Stomach (tissue), 19 donors: ENCODE measurements at places on chromosomes 16 and 17. TPM values are rescaled to one million over a fixed set of nuclear protein-coding genes. Genes with fewer than 3 reads are reported as not detected.
A peak's percentile ranks its signal among the peaks of the same experiment; 100 is the strongest.

- DNase-seq = no peak
Observed at GRCh38 chr16:69057400-69058378, 47.8 kb upstream of the HAS3 start.

DNA sequence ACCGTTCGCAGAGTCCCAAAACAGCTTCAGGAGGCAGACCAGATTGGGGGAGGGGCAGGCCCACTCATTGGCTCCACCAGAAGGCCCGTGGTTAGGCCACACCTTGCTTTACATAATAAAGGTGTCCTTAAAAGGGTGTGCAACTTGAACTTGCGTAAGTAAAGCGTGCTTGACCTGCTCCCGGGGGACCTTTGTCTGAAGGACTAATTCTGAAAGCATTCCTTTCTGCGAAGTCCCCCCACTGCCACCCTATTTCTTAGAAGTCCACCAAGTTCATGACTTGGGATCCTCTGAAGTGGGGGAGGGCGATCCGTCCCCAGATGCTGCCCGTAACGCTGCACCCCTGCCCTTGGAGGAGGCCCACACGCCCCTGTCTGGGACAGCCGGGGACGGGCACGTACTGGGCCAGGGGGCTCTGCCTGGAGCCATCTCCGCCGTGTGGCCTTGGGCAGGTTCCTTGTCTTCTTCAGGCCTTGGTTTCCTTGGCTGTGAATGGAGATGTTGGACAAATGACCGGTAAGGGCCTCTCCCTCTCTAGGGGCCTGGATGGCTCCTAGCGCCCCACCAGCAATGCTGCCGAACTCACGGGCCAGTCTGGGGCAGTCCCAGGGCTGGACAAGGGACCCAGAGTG, 823 bp upstream of the ZNF469 start:
- peak; percentile 41 for DNase-seq

- DNase-seq = no peak
Observed at GRCh38 chr17:79597040-79597439, 13.8 kb downstream of the RBFOX3 start.

Gene OTOP3
- total RNA-seq = not detected

Gene CTRB1
- total RNA-seq = not detected

Gene GPR179
- 0.18 TPM for total RNA-seq

Gene AANAT
- total RNA-seq = not detected

GRCh38 chr17:73936908-73937627, 266.4 kb upstream of the RPL38 start:
- no peak for DNase-seq

GRCh38 chr17:40314584-40314956, 5.6 kb downstream of the RARA start:
- DNase-seq = peak; percentile 95

Gene ZNF597
- total RNA-seq = not detected

DNA sequence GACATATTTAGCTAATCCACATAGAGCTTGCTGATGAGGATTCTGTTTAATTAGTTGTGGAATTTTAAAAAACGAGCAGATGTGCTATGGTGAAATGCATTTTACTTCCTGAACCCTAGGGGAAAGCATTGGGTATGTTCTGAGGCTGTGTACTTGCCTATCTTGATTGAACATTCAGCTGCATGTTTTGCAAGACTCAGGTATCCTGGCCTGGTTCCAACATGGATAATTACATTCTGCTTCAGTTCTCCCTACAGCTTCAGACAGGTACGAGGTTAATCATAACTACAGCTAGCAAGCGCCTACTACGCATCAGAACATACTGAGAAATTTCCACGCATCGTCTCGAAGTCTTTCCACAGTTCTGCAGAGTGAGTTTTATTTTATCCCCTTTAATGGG, 77.0 kb downstream of the HS3ST2 start:
- no peak for DNase-seq

GRCh38 chr17:18235743-18236256, 10.4 kb downstream of the LLGL1 start:
- no peak for DNase-seq

GRCh38 chr17:73657473-73658116, 13.3 kb upstream of the SDK2 start:
- peak; percentile 72 for DNase-seq

GRCh38 chr17:69503711-69504110, 89.2 kb downstream of the MAP2K6 start:
- no peak for DNase-seq

DNA sequence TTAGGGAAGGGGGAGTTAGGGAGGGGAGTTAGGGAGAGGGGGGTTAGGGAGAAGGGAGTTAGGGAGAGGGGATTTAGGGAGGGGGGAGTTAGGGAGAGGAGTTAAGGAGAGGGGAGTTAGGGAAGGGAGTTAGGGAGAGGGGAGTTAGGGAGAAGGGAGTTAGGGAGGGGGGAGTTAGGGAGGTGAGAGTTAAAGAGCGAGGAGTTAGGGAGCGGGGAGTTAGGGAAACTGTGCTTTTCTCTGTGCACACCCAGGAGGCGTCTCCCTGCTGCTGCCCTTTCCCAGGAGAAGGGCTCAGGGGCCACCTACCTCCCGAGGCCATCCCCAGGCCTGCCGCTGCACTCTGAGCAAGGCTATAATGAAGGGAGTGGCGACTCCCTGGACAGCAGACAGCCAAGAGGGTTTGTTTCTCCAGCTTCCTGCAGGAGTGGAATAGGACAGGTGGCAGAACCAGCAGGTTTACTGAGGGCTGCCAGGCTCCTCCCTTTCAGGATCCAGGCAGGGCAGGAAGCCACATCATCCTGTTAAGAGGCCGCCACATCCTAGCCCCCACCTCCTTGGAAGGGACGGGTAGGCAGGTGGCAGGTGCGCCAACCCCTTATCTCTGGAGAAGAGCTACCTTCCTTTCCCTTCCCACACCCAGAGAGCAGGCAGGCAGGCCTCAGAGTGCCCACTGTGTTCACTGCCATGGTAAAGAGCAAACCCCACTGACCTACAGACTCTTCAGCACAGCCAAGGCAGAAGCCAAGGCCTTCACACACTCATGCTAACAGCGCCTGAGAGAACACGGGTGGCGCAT, 4.3 kb downstream of the CANT1 start:
- DNase-seq = peak; percentile 81

- DNase-seq = no peak
Observed at GRCh38 chr17:13153036-13153435, 135.2 kb upstream of the ELAC2 start.

GRCh38 chr16:54407596-54407995, 121.0 kb upstream of the IRX3 start:
- DNase-seq = peak; percentile 41

DNA sequence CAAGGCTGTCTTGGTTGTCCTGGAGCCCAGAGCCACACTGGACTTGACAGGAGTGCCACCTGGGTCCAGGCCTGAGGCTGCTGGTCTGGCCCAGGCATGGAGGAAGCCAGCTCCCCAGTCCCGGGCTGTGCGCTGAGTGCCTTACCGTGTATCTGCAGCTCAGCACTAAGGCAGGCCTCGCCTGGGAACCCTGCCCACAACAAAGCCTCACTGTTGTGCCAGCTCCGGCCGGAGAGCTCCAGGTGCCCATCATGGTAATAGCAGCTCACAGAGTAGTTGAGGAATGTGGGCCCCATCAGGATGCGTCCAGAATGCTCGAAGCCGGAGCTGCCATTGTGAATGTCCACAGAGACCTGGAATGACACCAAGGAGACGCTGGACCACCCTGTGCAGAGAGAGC, 72.2 kb downstream of the RMI2 start:
- no peak for DNase-seq

DNA sequence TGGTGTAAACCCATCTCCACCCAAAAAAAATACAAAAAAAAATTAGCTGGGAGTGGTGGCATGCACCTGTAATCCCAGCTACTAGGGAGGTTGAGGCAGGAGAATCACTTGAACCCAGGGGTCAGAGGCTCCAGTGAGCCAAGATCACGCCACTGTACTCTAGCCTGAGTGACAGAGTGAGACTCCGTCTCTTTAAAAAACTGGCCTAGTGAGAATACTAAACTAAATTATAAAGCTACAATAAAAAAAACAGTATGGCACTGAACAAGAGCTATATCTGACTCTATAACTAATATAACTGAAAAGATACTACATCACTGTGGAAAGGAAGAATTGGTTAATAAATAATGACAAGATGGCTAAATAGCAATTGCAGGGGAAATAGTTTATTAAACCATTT, 6.4 kb downstream of the SMURF2 start:
- DNase-seq = no peak

DNA sequence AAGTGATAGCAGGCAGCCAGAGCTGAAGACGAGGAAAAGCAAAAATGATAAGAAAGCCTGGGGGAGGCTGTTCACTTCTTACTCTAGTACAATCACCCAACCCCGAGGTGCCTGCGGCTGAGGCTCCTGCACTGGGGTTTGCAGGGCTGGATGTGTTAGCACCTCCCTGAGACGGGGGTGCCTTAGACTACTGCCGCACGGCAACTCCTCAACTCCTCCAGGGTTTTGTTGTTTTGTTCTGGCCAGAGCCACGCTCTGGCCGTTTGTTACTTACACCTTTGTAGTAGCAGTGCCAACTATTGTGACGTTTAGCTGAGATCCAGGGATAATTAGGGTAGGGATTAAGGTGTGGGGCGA, 51.5 kb downstream of the LDHD start:
- peak; percentile 56 for DNase-seq

- DNase-seq = no peak
Observed at GRCh38 chr16:53849585-53849984, 145.6 kb downstream of the FTO start.

DNA sequence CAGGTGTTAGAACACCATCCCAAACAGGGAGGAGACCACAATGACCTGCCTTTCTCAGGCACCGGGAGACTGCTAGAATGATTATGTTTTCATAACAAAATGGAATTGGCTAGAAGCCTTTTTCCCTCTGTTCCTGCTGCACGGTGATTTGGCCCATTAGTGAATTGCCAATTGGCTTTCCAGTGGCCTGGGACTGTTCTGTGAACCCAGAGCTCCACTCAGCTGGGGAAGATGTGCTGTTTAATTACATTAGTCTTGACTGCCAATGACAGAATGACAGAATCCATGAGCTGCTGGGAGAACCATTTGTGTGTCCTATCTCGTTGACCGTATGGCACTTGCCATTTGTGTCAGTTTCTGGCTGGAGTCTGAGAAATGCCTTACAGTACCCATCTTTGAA, 242.9 kb downstream of the CDH11 start:
- no peak for DNase-seq

Gene CCL17
- not detected for total RNA-seq

Gene ST3GAL2
- total RNA-seq = 7.7 TPM

Gene SLC22A31
- total RNA-seq = not detected

Gene TBC1D3
- not detected for total RNA-seq

- no peak for DNase-seq
Observed at GRCh38 chr16:14505846-14506245, 124.2 kb downstream of the PARN start.

Gene TMIGD1
- total RNA-seq = not detected
